NCI-H526 (cell line): ENCODE measurements at places on chromosomes 16 and 17.

- DNase-seq: no peak
These were observed 126.3 kb downstream of the GAS7 start for GRCh38 chr17:10072086-10072485.

GRCh38 chr17:60356940-60357339 is 35.0 kb downstream of the USP32 start:
- DNase-seq: no peak

DNA sequence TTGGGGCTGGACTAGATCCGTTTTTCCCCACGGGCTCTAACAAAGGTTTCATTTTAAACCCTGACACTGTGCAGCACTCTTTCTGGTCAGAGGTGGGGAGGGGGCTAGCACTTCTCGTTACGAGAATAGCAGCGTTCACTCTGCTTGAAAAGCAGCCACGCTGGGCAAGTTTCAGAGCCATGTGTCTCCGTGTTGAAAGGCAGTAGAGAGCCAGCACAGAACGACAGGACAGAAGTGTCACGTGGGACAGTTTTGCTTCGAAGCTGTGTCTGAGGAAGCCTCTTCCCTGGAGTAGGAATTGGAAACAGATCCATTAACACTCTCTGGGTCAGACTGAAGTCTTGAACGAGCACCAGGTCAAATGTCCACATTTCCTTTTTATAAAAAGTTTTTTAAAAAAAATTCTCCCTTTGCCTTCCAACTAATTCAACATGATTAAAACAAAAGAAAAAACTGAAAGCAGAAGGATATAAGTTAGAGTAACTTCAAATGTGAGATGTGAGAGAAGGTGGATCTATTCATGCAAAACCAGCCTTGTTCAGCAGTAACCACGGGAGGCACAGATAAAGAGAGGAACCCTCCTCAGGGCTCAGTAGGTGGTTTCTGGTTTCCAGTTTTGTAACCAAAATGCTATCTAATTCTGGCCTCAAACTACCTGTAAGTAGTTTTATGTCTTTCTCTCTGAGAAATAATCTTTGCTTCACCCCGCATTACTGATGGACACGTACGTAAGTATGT is 65.0 kb downstream of the SMG6 start:
- no peak for DNase-seq

DNA sequence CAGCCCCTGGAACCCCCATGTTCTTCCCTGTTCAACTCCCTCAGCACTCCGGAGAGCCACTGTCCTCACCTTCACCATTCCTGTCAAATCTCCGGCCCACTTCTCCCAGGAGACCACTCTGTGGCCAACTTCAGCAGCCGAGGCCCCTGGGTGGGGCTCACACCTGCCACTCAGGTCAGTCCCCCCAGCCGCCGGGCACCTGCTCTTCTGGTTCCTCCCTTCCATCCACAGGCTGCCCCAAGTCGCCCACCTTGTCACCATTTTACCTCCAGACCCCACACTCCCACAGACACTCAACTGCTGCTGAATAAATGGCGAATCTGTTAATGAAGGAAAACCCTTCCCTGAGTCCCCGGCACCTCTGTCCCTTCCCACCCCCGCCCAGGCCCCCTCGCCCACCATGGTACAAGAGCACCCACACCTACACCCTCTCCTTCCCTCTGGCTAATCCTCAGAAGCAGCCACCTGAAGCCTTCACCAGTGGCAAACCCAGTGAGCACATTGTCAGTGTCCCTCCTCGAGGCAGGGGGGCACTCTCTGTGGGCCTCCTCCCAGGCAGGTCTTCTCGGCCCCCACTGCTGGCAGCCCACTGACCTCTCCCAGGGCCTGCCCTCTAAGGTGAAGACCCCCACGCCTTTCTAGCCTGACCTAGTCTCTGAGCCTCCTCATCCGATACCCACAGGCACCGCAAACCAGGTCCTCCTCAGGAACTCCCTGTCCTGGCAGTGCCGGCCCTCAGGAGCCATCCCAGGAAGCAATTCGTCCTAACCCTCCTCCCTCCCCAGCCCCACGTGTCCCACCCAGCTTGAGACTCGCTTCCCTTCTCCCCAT is 8.2 kb downstream of the CANT1 start:
- DNase-seq: no peak

GRCh38 chr16:81437865-81438264 is 6.7 kb upstream of the CMIP start:
- no peak for DNase-seq

- no peak for DNase-seq
These were observed 362 bp downstream of the KLHDC4 start for GRCh38 chr16:87765473-87765775.

DNA sequence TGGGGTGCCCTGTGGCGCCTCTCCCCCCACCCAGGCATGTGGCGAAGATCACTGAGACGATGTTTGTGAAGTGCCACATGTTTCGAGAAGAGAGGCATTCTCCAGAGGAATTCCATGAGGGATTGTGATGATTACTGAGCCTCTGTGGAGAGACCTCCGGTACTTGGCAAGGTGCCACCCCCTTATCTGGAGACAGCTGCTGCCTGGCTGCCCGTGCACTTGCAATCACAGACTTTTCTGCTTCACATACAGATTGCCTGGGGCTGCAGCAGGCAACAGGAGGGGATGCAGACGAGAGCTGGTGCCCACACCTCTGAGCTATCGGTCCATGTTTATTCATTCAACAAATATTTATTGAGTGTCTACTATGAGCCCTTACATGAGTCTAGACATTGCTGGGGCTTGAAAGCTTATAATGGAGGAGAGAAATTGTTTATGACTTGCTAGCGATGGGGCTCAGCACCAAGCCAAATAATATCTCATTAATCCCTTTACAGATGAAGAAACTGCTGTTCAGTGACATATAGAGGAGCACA is 317.2 kb upstream of the ZFHX3 start:
- no peak for DNase-seq
